Heart left ventricle (tissue), 16 donors: ENCODE measurements at places on chromosomes 3 and 15. TPM values are rescaled to one million over a fixed set of nuclear protein-coding genes. Genes with fewer than 3 reads are reported as not detected.

Gene GHRL
- not detected for total RNA-seq

Gene FAM107A
- 68.2 TPM for total RNA-seq

Gene SLC12A1
- total RNA-seq, result not detected

Gene C15orf62
- 0.15 TPM for total RNA-seq

Gene PTX3
- total RNA-seq, result 29.8 TPM

Gene ZIC1
- not detected for total RNA-seq

Gene TPM1
- 9,722 TPM for total RNA-seq

Gene CP
- 2.7 TPM for total RNA-seq

Gene SPTSSB
- total RNA-seq, result 0.25 TPM

Gene NR2E3
- 0.20 TPM for total RNA-seq

Gene TRIM42
- not detected for total RNA-seq

Gene SLCO2A1
- 12.6 TPM for total RNA-seq

Gene SATB1
- total RNA-seq, result 41.3 TPM

Gene TMEM40
- total RNA-seq, result 3.1 TPM

Gene SNX33
- total RNA-seq, result 20.9 TPM
